ENCODE measurements at places on chromosomes 2 and 18. TPM values are rescaled to one million over a fixed set of nuclear protein-coding genes. Genes with fewer than 3 reads are reported as not detected.

GRCh38 chr2:83234246-83234645, 1224.8 kb downstream of the SUCLG1 start:
- no peaks in the 10 kb centered on the region for H3K36me3 ChIP-seq
- no peaks in the 10 kb centered on the region for H3K4me1 ChIP-seq
- no peak overlapping the region for H3K4me3 ChIP-seq

DNA sequence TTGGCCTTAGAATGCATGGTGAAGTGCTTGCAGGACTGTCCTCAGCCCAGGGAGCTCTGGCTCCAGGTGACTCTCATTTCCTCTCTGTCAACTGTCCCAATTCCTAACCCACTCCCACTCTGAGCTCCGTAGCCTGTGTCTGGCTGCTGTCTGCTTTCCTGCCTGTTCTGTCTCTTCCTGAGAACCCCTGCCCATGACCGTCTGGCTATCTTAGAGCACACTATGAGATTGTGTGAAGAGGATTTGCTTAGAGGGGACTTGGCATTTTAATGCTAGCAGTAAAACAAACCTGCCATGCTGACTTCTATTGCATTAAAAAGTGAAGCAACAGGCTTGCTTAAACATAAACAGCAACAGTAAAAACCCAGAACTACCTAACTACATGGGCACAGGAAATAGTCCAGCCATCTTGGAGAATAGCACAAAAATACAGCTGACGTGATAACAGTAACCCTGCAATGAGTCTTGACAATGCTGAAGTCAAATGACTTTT, 234.7 kb downstream of the PRKCE start:
- no peaks in the 10 kb centered on the region for H3K36me3 ChIP-seq
- no peak for DNase-seq
- H3K27ac ChIP-seq, result no peak overlapping the region
- no peaks in the 10 kb centered on the region for H3K27me3 ChIP-seq
- peaks cover 6% of the 10 kb centered on the region for H3K4me1 ChIP-seq
- H3K4me3 ChIP-seq, result no peak overlapping the region

GRCh38 chr2:143142598-143142997, 13.4 kb downstream of the ARHGAP15 start:
- H3K4me1 ChIP-seq, result no peaks in the 10 kb centered on the region
- no peaks in the 10 kb centered on the region for H3K27me3 ChIP-seq
- no peak for DNase-seq
- no peak overlapping the region for H3K4me3 ChIP-seq
- H3K36me3 ChIP-seq, result no peaks in the 10 kb centered on the region

C2orf76 gene
- total RNA-seq, result 12.7 TPM

GRCh38 chr2:189829102-189829833, 45.0 kb downstream of the PMS1 start:
- H3K4me1 ChIP-seq, result no peaks in the 10 kb centered on the region
- no peak overlapping the region for H3K27ac ChIP-seq
- DNase-seq, result no peak
- H3K27me3 ChIP-seq, result no peaks in the 10 kb centered on the region

Data from PC-9 (cell line).